HT-29 (cell line): ENCODE measurements at places on chromosomes 12 and 14. TPM values are rescaled to one million over a fixed set of nuclear protein-coding genes. Genes with fewer than 3 reads are reported as not detected.

The CDH24 gene
- total RNA-seq: 11.4 and 15.0 TPM in 2 replicates

The TEX52 gene
- total RNA-seq: 0.10 and 0.94 TPM in 2 replicates

The KRT1 gene
- not detected in 2 replicates for total RNA-seq

The TAS2R9 gene
- 0.56 TPM in 1 of 2 replicates, not detected in the other for total RNA-seq

The IFNG-AS1 gene
- total RNA-seq: not detected in 2 replicates

- DNase-seq: no peak
Measured at GRCh38 chr14:68966872-68967301, 12.2 kb downstream of the ACTN1 start.

- peak; percentile 29 for DNase-seq
Measured at GRCh38 chr14:73784181-73784987, 67.2 kb upstream of the PTGR2 start.

DNA sequence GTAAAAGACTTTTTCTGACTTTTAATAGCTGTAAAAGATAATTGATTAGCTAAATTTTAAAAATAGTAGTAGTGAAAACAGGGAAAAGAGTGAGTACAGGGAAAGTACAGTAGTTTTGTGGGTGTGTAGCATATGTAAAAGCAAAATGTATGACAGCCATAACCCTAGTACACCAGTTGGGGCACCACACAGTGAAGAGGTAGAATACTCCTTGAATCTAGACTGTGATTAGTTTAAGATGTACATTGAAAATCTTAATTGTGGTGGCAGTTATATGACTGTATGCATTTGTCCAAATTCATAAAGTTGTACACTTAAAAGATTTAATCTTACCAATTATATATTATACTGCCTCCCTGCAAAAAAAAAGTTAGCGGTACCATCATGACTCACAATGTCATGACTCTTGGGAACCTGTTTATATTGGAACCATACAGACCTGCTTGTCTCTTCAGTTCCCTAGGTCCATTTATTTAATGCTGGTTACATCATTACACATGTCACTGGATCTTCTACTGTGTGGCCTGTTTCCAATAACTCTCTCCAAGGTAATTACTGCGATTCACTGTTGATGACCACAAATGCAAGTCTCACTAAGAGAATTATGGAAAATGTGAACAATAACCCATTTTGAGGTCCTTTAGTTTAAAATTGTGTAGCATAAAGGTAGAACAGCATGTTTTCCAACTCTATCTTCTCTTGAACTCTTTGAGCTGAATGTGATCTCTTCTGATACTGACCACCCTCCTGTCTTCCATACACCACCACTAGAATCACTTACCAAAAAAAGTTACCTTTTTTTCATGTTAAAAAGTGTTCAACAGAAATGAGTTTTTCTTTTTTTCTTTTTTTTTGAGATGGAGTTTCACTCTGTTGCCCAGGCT is 264.2 kb upstream of the AMIGO2 start:
- no peak for DNase-seq

- DNase-seq: no peak
Measured at GRCh38 chr14:51006324-51006723, 62.0 kb upstream of the PYGL start.

DNA sequence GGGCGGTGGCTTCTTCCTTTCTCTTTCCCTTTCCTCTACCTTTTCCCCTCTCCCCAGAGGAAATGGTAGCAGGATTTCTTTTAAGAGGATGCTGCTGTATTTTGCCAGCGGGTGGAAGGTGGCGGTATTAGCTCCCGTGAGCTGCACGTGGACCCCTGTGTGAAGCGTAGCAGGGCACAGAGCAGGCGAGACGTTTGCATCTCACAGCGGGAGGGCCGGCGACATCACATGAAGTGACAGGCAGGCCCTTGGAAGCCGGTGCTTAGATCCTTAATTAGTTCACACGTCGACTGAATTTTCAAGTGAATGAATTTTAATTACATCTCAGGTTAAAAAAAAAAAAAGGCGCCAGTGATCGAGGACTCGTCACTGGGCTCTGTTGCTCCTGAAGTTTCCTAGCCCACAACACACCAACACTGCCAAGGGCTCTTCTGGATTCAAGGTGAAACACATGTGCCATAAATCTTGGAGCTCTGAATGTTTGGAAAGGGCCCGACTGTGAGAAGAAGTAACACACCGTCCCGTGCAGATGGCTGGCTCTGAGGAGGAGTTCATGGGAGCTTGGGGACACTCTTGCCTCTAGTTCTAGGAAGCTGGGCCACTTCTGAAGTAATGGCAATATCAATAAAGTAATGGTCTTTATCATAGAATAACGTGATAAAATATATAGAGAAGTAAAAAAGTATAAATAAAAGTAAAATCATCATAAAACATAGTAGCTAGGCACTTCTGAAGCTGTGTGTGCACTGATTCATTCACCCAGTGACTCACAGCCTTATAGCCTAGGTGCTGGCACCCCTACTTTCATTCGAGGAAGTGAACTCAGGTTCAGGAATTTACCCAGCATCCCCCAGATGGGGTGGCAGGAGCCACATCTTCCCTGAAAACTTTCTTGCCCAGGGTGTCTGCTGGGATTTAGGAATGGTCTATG is 75.3 kb downstream of the AACS start:
- peak; percentile 54 for DNase-seq

- DNase-seq: no peak
Measured at GRCh38 chr14:61482348-61483206, 161.2 kb downstream of the PRKCH start.

DNA sequence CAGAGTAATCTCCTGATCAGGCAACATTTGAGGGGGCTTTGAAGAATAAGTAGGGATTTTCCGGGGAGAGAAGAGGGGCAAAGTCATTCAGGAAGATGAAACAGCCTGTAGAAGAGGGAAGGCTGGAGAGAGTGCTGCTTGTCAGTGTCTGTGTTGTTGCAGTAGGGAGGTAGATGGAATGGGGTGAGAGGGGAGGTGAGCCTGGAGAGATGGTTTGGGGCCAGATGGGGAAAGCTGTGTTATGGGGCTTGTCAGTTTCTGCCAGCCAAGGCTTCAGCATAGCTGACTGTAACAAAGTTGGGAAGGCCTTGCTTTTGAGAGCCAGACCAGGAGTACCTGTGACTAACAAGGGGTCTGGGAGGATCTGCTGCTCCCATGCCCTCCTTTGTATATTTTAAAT is 18.0 kb downstream of the BICD1 start:
- no peak for DNase-seq

DNA sequence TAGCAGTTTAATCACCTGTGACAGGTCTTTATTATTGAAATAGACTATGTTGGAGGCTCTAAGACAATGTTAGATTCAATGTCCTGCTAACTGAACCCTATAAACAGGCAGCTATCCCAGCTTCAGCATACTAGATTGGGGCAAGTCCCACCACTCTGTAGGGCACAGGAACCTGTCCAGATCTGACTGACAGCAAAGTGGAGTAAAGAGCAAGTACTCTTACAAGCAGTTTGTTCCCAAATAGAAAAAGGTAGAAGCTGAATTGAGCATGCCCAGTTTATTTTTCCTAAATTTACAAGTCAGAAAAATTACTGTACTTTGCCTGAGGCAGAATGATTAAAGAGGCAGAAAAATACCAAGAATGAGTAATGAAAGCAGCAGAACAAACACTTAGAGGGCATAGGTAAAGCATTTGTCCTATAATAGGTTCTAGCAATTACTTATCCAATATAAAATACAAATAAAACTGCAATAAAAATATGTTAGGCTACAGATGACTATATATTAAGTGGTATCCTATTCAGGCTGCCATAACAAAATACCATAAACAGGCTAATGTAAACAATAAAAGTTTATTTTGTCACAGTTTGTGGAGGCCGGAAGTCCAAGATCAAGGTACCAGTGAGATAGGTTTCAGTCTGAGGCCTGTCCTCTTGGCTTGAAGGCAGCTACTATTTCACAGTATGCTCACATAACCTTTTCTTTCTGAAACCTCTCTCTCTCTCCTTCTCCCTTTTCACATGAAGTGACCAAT is 868.2 kb downstream of the C12orf50 start:
- no peak for DNase-seq

- no peak for DNase-seq
Measured at GRCh38 chr12:12604740-12605139, 6.9 kb upstream of the CREBL2 start.

DNA sequence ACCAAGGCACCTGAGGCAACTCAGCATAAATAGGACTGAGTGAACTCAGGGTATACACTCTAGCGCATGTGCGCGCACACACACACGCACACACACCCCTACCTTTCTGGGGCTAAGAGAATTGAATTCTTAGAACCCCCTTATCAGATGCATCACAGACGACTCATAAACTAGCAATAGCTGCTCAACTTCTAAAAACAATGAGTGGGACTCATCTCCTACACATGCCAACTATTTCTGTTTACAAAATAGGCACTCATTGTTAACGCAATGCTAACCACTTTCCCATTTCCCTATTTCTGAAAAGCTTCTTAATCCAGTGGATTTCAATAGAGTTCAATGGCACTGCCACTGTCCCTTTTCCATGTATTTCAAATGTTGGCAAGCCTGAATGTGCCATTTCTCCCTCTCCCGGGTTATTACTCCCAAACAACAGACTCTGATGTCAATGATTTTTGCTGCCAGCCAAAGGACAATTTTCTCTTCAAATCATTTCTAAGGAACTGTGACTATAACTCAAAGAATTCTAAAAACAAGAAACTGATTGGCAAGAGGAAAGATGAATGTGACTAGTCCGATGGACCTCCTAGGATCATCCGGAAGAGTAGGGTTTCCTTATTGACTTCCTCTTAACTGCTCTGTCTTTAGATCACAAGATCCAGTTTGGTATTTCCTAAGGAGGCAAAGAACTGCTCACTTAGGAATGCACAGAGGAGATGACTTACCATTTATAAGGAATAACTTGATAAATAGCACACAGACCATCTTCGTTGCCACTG is 48.8 kb downstream of the SLC38A1 start:
- DNase-seq: peak; percentile 53

DNA sequence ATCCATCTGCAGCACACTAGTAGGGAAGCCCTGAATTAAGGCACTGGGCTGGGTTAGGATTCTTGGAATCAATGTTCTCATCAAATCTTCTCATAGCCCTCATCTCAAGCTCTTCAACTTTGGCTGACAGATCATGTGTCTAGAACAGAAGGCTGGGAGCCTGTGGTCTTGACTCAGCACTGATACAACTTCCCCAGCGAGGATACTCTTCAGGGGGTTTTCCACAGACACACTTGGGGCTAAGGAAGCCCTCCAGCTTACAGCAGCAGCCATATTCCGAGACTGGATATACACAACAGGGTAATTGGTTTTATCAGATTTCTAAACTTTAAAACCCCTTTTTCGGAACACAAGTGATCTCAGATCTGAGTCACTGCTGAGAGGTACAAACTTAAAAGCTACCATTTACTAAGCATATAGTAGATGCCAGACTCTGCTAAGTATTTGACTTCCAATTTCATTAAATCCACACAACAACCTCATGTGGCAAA is 3.5 kb downstream of the FMNL3 start:
- DNase-seq: no peak

DNA sequence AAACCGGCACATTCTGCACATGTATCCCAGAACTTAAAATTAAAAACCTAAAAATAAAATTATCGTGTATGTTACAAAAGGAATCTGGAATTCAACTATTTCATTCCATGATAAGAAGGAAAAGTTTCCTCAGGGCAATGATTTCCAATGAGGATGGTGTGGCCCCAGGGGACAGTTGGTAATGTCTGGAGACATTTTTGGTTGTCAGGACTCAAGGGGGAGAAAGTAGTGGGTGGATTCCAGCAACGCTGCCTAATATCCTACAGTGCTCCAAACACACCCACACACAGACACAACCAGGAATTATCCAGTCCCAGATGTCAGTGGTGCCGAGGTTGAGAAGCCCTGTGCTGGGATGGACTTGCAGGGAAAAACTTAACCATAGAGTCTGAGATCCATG is 228.3 kb downstream of the TMEM132D start:
- DNase-seq: no peak
